ENCODE measurements at places on chromosomes 6 and 20. TPM values are rescaled to one million over a fixed set of nuclear protein-coding genes. Genes with fewer than 3 reads are reported as not detected.
A peak's percentile ranks its signal among the peaks of the same experiment; 100 is the strongest.

GSTA2 gene
- total RNA-seq: not detected

UNC93A gene
- not detected for total RNA-seq

GRCh38 chr6:35300848-35301247 is 3.2 kb downstream of the DEF6 start:
- peaks cover 24% of the 10 kb centered on the region for H3K4me1 ChIP-seq
- no peaks in the 10 kb centered on the region for H3K27me3 ChIP-seq
- no peak overlapping the region for H3K27ac ChIP-seq
- H3K36me3 ChIP-seq: peaks cover 4% of the 10 kb centered on the region

- peak overlapping the region; percentile 99 for H3K27ac ChIP-seq
- H3K36me3 ChIP-seq: no peaks in the 10 kb centered on the region
- no peak for DNase-seq
- peaks cover 44% of the 10 kb centered on the region for H3K4me1 ChIP-seq
- no peaks in the 10 kb centered on the region for H3K27me3 ChIP-seq
- H3K4me3 ChIP-seq: peak overlapping the region; percentile 83
Observed at GRCh38 chr6:3163248-3163594, 5.9 kb upstream of the TUBB2A start.

GRCh38 chr6:5517796-5518195 is 256.5 kb downstream of the FARS2 start:
- H3K27ac ChIP-seq: no peak overlapping the region
- no peaks in the 10 kb centered on the region for H3K27me3 ChIP-seq
- H3K4me3 ChIP-seq: no peak overlapping the region

GRCh38 chr6:90460051-90460450 is 126.8 kb downstream of the MAP3K7 start:
- no peak overlapping the region for H3K27ac ChIP-seq
- no peaks in the 10 kb centered on the region for H3K4me1 ChIP-seq
- H3K27me3 ChIP-seq: no peaks in the 10 kb centered on the region
- no peak for DNase-seq
- H3K4me3 ChIP-seq: no peak overlapping the region

DNA sequence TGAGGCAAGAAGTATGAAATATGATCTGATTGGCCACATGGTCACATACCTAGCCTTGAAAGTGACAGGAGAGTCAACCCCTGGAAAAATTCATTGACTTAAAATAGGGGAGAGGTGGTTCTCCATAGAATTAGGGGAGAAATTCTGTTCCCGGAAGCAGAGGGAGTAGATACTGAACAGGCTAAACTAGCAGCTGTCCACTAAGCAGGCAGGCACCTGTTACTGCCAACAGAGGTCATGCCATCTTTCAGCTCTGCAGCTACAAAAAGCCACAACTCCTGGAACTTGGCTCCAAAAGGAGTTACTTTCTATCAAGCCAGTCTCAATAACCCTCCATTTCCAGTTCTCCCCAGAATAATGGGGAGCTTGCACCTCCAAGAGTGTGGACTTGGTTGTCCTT is 352.5 kb downstream of the MAFB start:
- H3K4me3 ChIP-seq: no peak overlapping the region
- H3K27ac ChIP-seq: no peak overlapping the region
- H3K27me3 ChIP-seq: no peaks in the 10 kb centered on the region
- peak; percentile 39 for DNase-seq

- DNase-seq: no peak
- no peaks in the 10 kb centered on the region for H3K36me3 ChIP-seq
- H3K4me1 ChIP-seq: no peaks in the 10 kb centered on the region
Observed at GRCh38 chr6:98641949-98642719, 192.2 kb upstream of the POU3F2 start.

DNA sequence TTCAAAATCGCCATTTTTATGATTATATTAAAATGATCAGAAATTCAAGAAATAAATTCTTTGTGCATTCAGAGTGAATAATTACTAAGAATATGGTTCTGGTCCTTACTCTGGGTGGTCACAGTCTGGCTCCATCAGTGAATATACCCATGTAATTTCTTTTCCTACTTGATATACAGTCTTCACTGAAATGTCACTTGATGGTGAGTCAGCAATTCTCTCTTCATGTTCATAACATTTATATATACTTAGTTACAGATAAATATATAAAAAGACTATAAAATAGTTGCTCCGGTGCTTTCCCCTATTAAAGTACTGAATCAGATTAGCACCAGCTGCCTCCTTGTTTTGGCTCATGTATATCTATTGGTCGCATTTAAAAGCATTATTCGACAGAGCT is 56.4 kb upstream of the MTRF1L start:
- no peaks in the 10 kb centered on the region for H3K4me1 ChIP-seq
- no peak overlapping the region for H3K27ac ChIP-seq
- no peak for DNase-seq

GRCh38 chr6:20706238-20706938 is 172.1 kb downstream of the CDKAL1 start:
- H3K4me1 ChIP-seq: peaks cover 4% of the 10 kb centered on the region
- H3K36me3 ChIP-seq: no peaks in the 10 kb centered on the region
- H3K4me3 ChIP-seq: no peak overlapping the region
- H3K27ac ChIP-seq: no peak overlapping the region
- H3K27me3 ChIP-seq: no peaks in the 10 kb centered on the region
- DNase-seq: no peak

- DNase-seq: no peak
- H3K27ac ChIP-seq: peak overlapping the region; percentile 89
Observed at GRCh38 chr6:153001767-153002612, 519 bp downstream of the MTRF1L start.
